RCC 7860 (cell line): ENCODE measurements at places on chromosomes 2 and 18.
A peak's percentile ranks its signal among the peaks of the same experiment; 100 is the strongest.

- no peak for DNase-seq
Observed at GRCh38 chr18:9362869-9363268, 28.3 kb downstream of the TWSG1 start.

DNA sequence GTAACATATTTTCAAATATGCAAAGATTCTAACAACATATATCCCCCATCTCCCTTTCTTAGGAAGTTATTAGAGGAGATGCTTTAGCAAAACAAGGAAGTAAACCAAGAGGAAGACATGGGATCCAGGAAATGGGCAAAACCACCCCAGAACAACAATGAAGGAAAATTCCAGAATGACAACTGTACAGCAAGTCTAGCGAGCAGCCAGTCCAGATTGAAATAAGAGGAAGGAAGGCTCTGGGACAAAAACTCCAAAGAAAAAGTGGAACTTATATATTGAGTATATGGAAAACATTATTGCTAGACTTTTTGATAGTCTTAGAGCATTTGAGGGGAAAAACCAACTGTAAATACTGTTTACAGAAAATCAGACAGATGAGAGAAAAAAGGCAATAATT is 2.9 kb upstream of the ARPC2 start:
- no peak for DNase-seq

DNA sequence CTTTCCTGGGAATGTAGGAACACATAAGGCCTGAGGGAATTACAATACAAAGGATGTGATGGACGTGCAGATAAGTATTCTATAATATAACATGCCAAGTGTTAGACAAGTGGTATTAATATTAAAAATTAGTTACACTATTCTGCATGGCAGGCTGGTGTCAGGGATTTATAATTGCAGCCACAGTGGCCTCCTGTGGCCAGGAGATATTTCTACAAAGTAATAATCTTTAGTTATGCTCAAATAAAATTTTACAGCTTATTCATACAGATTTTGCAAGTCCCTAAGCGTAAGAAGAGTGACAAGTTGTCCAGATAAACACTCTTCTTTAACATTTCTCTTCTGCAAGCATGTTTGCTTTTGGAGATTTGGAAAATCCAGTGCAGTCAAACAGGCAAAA is 90.4 kb upstream of the CBLN2 start:
- DNase-seq, result no peak

- DNase-seq, result no peak
Observed at GRCh38 chr18:34207344-34207851, 17.3 kb downstream of the NOL4 start.

GRCh38 chr18:24231773-24232735 is 93.2 kb downstream of the CABYR start:
- DNase-seq, result no peak

DNA sequence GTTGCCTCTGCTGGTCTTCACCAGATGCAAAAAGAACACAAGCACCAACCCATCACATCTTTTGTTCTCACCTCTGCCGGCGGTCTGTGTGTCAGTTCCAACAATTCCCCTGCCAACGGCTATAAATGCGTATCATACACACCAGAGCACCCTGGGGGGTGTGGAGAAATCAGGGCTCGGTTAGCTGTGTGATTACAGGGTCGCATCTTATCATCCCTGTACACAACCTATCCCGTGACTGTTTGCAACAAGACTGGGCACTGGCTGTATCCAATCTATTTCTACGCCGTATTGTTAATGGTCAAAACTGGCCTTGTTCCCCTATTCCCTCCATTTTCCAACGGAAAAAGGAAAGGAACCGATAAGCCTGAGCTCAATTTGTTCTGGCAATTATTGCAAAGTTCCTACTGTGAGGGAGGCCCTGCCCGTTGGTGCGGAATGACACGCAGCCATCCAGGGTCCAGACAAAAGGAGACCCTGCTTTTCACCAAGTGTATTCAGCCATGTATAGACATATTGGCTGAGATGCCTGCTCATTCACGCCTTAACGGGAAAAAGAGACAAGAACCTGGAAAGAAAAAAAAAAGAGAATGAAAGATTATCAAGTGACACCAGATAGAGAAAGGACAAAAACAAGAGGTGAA is 136.9 kb downstream of the CDH20 start:
- DNase-seq, result no peak

DNA sequence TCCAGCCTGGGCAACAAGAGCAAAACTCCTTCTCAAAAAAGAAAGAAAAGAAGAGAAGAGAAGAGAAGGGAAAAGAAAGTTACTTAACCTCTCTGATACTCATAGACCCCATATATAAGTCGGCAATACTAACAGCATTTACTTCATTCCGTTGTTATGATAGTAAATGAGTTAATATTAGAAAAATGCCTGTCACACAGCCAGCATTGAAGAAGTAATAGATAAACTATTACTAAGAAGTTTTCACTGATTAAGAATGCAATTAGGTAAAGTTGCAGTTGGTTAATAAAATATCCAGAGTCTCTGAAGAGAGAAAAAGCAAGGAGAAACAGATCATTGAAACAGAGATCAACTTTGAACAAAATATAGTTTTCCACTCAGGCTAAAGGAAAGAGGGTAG is 161.3 kb upstream of the UBE2E3 start:
- no peak for DNase-seq

- DNase-seq, result no peak
Observed at GRCh38 chr2:187224989-187225388, 223.1 kb downstream of the CALCRL start.

- no peak for DNase-seq
Observed at GRCh38 chr2:27306136-27306535, 2.1 kb downstream of the UCN start.

- no peak for DNase-seq
Observed at GRCh38 chr2:28412625-28413151, 20.0 kb downstream of the FOSL2 start.

DNA sequence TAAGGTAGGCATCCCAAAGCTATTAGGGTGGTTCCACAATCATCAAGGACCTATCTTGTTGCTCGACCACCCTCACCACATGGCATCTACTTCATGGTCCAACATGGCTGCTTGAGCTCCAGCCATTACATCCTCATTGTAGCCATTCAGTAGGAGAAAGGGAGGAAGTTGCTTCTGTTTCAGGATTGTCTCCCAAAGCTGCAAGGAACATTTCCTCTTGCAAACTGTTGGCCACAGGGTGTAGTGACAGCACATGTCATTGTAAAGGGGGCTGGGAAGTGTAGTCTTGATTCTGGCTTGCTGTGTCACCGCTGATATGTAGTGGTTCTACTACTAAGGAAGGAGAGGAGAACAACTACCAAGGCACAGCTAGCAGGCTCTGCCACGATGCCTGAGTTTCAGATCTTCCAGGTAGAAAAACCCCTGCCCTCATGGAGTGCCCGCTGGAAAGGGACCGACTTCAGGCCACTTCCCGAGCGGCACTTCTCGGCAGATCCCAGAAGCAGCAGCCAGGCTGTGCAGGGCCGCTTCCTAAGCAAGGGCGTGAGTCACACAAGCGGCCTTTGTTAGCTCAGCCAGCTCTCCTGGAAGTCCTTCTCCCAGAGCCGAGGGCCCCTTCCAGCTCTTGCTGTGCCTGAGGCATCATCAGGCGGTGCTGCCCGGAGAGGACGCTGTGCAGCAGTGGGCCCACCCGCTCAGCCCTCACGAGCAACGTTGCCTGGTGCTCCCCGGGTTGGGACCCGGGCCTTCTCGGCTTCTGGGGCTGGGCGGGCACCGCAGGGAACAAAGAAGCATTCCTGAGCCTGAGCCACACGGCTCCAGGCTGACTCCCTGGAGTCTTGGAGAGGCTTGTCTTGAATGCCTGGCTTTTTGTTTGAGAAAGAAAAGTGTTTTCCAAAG is 58.2 kb downstream of the HS6ST1 start:
- DNase-seq, result no peak

- no peak for DNase-seq
Observed at GRCh38 chr2:142139384-142139783, 8.6 kb upstream of the LRP1B start.

GRCh38 chr18:35106845-35107148 is 65.6 kb downstream of the MAPRE2 start:
- no peak for DNase-seq

GRCh38 chr18:74534150-74534969 is at the start of gene CNDP1:
Gene CNDP1 (plus strand): TSS chr18:74534500. CDS start chr18:74534668, 168 bp downstream.
- DNase-seq, result no peak

DNA sequence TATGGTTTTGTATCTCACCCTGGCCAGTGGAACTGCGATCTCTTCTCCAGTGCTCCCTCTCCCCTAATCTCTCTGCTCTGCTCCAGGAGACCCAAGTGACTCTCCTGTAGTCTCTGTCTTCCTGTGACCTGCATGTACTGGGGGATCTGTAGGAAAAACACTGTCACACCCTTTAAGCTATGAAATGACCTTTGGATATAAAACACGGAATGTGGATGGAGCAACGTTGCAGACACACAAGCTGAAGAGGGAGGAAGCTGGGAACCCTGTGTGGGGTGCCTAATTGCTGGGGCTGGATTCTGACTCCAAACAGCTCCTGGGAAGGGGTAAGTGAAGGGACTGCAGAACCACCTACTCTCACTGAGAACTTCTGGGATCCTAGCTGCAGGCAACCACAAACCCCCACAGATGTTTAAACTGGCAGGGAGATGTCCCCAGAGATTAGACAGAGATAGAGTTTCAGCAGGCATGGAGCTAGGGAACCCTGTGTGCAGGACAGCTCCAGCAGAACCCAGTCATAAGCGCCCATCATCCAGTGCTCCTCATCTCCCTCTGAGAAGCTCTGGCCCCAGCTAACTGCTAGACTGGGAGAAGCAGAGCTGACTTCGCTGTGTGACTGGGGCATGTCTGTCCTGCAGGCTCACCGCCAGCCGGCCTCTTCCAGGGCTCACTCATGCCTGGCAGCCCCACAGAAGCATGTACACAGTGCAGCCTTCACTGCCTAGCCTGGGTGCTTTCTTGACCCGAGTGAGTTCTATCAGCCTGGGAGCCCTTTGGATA is 482.7 kb upstream of the SETBP1 start:
- no peak for DNase-seq

- DNase-seq, result peak; percentile 90
Observed at GRCh38 chr2:105396254-105397024, 2.4 kb downstream of the FHL2 start.

GRCh38 chr2:177740700-177741099 is 331.9 kb downstream of the PDE11A start:
- no peak for DNase-seq
